Forelimb muscle (tissue), 1 donor: ENCODE measurements at places on chromosomes 1 and 21. TPM values are rescaled to one million over a fixed set of nuclear protein-coding genes. Genes with fewer than 3 reads are reported as not detected.

FCRL5 gene
- 0.05 TPM for polyA plus RNA-seq

HSPA13 gene
- polyA plus RNA-seq: 27.5 TPM

SLC6A9 gene
- polyA plus RNA-seq: 3.2 TPM

ERICH3 gene
- not detected for polyA plus RNA-seq

BMP8B gene
- polyA plus RNA-seq: 1.3 TPM

ANKRD65 gene
- polyA plus RNA-seq: 22.1 TPM

- DNase-seq: no peak
These were observed 343.2 kb downstream of the OLFM3 start for GRCh38 chr1:101653482-101653946.

DNA sequence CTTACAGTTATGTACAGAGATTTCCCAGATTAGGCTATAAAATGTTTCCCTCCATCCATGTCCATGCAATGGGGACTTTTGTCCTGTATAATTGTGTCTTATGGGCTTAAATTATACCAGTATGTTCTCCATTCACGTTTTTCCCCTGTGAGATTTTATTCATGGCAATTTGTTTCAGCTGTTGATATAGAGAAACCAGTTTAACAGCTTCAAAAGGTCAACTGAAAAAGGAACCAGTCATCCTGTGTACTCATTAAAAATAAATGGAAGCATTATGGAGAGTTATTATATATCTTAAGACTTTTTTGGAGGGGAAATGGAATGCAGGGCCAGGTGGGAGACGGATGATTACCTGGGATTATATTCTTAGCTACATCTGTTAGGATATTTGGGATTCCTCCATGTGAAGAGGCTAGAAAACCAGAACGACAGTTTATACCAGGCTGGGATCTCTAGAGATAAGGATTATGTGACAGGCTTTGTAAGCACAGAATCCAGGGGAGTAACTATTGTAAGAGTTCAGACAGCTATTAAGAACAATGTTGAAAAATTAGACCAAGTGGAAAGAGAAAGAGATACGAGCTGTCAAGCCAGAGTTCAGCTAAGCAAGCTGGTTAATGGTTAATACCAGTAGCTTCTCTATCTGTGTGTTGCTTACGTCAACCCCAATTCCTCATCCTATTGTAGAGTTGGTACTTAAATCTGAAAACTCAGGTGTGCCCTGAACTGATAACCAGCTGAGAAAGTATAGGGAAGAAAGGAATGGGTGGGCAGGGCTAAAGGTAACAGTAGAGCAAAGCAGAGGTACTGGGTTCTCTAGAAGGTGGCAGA lies 12.4 kb upstream of the ZNF697 start:
- DNase-seq: no peak

DNA sequence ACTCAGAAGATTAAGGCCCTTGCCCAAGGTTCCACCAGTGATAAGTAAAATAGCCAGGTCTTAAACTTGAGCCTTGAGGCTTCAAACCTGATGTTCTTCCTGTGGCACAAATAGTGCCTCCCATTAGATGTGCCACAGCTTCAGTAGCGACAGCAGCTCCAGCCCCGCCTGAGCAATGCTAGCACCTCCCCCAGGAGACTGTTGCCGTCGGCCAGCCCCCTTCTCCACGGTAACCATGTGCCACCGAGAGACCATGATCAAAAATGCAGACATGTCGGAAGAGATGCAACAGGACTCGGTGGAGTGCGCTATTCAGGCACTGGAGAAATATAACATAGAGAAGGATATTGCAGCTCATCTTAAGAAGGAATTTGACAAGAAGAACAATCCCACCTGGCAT lies 32.2 kb downstream of the KLHDC7A start:
- no peak for DNase-seq

DNA sequence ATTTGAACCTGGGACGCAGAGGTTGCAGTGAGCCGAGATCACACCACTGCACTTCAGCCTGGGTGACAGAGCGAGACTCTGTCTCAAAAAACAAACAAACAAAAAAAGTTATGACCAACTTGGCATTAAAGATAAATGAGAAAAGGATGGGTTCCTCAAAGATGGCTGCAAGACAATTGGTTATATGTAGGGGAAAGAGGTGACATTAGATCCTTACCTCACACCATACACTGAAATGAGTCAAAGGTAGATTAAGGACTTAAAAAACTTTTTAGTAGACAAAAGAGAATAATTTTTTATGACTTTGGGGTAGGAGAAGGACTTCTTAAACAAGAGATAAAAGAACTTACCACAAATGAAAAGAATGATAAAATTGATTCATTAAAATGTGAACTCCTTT lies 74.5 kb downstream of the SYF2 start:
- DNase-seq: no peak

DNA sequence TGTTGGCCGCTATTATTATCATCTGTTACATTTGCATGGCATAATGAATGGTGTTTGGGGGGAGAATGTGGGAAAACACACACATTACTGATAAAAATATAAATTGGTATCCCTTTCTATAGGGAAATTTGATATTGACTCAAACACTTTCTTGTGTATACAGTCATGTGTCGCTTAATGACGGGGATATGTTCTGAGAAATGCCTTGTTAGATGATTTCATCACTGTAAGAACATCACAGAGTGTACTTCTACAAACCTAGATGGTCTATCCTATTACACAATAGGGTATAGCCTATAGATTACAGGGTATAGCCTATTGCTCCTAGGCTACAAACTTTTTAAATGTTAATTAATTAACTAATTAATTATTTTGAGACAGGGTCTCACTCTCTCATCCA lies 67.2 kb upstream of the B3GALNT2 start:
- no peak for DNase-seq

DNA sequence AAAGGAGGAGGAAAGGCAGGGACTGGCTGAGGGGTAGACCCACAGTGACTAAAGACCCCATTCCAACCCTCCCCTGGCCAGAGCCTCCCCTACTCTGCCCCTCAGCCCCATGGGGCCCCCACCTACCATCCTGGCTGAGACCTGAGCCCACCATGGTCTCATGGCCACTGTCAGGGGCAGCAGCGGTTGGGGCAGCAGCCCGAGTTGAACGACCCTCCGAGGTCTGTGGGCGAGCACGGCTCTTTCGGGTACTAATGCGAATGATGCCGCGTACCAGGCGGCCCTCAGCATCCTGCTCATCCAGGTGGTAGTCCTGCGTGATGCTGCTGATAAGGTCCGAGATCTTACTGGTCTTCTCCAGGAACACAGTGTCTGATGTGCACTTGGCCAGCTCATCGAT lies 9.1 kb downstream of the KDF1 start:
- DNase-seq: no peak

- no peak for DNase-seq
These were observed 8.5 kb downstream of the CD84 start for GRCh38 chr1:160570840-160571239.

DNA sequence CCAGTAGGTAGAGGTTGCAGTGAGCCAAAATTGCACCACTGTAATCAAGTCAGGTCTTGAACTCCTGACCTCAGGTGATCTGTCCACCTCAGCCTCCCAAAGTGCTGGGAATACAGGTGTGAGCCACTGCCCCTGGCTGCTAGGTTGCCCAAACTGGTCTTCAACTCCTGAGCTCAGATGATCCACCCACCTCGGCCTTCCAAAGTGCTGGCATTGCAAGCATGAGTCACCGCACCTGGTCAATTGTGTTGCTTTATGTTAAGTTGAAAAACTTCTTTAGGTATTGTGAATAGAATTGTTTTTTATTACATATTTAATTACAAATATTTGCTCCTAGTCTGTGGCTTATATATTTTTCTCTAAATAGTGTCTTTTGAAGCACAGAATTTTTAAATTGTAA lies 80.5 kb downstream of the PRKAB2 start:
- no peak for DNase-seq
